ENCODE measurements at places on chromosomes 11 and 22.

GRCh38 chr11:115501893-115502589, 2.2 kb downstream of the CADM1 start:
- no peak for DNase-seq

DNA sequence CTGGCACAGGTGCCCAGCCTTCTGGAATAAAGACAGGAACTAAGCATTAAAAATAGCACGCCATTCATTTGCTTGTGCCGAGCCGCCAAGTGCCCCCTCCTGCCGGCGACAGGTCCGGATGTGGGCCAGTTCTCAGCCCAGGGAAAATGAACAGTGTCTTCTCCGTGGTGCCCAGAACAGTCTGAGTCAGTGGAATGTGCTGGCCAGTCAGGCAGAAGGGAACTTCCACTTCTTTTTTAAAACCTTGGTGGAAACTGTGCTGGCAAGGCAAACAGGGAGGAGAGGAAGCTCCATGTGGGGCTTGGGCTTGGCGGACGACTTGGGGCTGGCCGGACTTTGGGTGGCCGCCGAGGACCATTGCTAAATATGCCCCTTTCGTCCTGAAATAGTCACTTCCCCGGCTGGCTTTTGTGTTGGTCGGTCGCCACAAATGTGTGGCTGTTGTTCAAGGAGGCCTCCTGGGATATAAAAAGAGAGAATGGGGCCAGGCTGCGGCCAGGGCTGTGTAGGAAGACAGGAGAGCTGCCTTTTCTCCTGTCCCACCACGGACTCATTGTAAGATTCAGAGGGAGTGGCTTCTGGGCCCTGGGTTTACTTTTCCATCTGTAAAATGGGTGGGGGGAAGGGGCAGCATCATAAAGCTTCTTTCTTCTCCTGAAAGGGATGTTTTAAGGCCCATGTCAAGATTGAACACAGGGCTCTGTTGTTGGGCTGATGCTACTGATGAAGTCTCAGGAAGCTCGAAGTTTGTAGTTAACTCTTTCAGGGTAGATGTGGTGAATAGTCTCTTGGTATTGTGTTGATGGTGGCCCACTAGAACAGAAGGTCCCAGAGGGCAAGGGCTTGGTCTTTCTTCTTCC, 101.0 kb downstream of the PTPRJ start:
- DNase-seq, result no peak

GRCh38 chr11:13262096-13262495, 15.5 kb upstream of the BMAL1 start:
- no peak for DNase-seq

GRCh38 chr11:73375830-73376159, 404 bp upstream of the RELT start:
- DNase-seq, result no peak

DNA sequence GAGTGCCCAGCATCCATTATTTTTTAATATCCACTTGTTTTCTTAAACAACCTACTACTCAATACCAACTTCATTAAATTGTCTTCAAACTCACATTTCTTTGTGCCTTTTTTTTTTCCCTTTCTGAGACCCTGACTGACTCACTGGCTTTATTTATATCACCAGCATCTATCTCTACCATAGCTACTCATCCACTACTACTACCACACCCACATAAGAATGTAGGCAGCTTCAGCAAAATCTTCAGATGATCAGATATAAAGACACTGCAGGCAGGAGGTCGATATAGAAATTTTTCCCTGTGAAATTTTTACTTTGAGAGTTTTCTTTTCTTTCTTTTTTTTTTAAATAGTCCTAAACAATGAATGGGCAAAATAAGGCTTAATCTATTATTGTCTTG, 2.2 kb downstream of the OR56B1 start:
- DNase-seq, result no peak

GRCh38 chr11:129427816-129428406, 52.3 kb downstream of the BARX2 start:
- DNase-seq, result no peak

DNA sequence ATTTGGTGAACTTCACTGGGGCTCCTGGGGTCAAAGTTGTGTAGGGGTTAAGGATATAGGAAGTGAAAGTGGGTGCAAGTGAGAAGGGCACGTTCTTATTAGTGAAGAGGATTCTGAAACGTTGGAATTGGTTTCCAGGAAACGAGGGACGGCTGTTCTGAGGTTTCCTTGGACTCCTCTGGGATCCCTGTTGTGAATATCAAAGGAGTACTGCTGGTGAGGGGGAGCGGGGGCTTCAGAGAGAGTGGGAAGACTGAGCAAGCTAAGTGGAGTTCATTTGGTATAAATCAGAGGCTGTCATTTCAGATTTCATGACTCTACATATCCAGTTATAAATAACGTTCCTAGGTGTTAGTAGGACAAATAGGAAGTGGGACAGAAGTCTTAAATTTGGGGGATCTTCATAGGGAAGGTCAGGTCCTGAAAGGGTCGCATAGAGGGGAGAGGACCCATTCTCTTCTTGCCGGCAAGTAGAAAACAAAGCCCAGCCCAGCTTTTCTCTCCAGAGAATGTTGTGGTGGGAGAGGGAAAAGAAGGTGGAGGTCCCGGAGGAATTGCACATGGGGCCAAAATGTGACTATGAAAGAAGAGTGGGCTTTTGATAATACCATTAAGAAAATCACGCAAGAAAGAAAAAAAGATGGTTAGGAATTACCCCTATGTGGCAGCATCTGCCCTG, 1.1 kb upstream of the NELL1 start:
- no peak for DNase-seq

DNA sequence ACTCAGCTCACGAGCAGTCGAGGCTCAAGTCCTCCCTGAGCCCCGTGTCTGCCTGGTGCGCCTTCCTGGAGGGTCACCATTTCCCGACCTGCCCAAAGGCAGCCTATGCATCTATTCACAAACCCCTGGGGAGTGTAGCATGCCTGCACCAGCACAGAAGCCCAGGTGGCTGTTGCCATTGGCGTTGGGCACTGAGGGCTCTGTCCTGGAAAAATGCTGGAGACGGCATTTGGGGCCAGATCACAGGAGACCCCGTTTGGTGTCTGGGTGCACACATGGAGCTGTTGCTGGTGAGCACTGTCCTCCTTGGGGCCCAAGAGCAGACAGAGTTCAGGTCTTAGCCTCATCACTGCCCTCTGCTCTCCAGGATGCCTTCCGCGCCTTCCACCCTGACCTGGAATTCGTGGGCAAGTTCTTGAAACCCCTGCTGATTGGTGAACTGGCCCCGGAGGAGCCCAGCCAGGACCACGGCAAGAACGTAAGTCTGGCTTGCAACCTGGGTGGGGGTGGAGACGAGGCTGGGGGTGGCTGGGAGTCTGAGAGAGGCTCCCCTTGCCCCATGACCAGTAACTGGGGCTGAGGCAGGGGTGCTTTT, 9.4 kb downstream of the FADS2 start:
- DNase-seq, result no peak

GRCh38 chr11:108508653-108509593, 10.7 kb upstream of the POGLUT3 start:
- no peak for DNase-seq

- DNase-seq, result no peak
These were observed 45.0 kb upstream of the NNMT start for GRCh38 chr11:114250993-114251814.

GRCh38 chr11:134592391-134592990, 180.4 kb upstream of the B3GAT1 start:
- no peak for DNase-seq

- DNase-seq, result no peak
These were observed 40.1 kb upstream of the APLNR start for GRCh38 chr11:57276971-57277675.

Measured in stimulated activated CD8-positive, alpha-beta memory T cell treated with anti-CD3 and anti-CD28 coated beads, Interleukin-4, amount 100 ng/mL, for 1 hour (primary cell).